BJ (cell line): ENCODE measurements at places on chromosomes 13 and 19. TPM values are rescaled to one million over a fixed set of nuclear protein-coding genes. Genes with fewer than 3 reads are reported as not detected.

FGF9 gene
- 0.10 TPM in 1 of 2 replicates, not detected in the other for polyA plus RNA-seq

DNA sequence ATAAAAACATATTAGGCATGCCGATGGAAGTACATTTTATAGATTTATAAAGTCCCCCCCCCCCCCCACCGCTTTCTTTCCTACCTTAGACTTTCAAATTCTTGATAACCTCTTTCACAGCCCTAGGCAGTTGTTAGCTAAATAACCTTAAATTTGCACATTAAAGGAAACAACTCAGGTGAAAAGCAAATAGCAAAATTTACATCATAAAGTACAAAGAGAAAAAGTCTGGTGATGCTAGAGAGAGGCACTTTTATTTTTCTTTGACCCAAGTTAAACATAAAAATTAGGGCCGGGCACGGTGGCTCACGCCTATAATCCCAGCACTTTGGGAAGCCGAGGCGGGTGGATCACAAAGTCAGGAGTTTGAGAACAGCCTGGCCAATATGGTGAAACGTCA, 15.0 kb upstream of the UBAC2 start:
- no peak for DNase-seq

DNA sequence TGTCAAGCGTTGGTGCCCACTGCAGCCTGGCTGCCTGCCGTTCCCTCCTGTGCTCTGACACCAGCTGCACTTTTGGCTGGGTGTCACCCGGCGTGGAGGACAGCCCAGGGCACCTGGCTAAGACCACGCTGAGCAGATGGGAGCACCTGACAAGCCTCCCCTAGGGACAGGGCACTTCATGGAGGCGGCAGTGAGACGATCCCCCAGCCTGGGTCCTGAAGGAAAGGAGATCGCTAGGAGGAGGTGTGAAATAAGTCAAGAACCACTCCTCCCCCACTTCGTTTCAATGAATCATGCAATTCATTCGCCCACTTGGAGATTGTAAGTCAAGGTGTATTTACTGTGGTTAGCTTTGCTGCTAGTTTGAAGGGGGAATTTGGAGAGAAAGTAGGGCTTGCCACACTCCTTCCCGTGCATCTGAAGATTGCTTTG, 38.8 kb downstream of the VSTM2B start:
- DNase-seq: no peak

- no peak for DNase-seq
These were observed 135.3 kb downstream of the SOX1 start for GRCh38 chr13:112202266-112202665.

GRCh38 chr13:29457299-29457698, 138.2 kb downstream of the SLC7A1 start:
- peak; percentile 72 for DNase-seq

- DNase-seq: no peak
These were observed 34.5 kb downstream of the MYO9B start for GRCh38 chr19:17109962-17110598.

- peak; percentile 62 for DNase-seq
These were observed 16.4 kb downstream of the SULT2B1 start for GRCh38 chr19:48568345-48568886.
